ENCODE measurements at places on chromosomes 16 and 17.

GRCh38 chr16:89354325-89354724 is 136.0 kb downstream of the ANKRD11 start:
- DNase-seq = no peak

- DNase-seq = peak; percentile 95
These were observed at the start of gene NUPR1 for GRCh38 chr16:28538733-28539596. NUPR1 (minus strand) TSS chr16:28538974; CDS start chr16:28538907, 67 bp downstream.

DNA sequence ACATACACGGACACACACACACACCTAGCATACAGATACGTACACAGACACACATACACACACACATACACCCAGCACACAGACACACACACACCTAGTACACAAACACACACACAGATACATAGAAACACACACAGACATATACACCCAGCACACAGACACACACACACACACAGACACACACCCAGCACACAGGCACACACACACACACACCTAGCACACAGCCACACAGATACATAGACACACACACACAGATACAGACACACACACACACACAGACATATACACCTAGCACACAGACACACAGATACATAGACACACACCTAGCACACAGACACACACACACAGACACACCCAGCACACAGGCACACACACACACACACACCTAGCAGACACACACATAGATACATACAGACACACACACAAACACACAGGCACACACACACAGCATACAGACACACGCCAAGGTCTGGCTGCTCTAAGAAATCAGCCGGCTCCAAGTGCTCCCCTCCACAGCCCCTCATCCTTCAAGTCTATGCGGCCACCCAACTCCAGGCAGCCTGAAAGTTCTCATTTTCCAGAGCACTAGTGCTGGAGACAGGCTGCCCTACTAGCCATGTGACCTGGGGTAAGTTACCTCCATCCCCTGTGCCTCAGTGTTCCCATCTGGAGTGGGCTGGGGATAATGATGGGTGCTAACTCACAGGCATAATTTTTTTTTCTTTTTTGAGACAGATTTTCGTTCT is 13.2 kb downstream of the NR1D1 start:
- no peak for DNase-seq

DNA sequence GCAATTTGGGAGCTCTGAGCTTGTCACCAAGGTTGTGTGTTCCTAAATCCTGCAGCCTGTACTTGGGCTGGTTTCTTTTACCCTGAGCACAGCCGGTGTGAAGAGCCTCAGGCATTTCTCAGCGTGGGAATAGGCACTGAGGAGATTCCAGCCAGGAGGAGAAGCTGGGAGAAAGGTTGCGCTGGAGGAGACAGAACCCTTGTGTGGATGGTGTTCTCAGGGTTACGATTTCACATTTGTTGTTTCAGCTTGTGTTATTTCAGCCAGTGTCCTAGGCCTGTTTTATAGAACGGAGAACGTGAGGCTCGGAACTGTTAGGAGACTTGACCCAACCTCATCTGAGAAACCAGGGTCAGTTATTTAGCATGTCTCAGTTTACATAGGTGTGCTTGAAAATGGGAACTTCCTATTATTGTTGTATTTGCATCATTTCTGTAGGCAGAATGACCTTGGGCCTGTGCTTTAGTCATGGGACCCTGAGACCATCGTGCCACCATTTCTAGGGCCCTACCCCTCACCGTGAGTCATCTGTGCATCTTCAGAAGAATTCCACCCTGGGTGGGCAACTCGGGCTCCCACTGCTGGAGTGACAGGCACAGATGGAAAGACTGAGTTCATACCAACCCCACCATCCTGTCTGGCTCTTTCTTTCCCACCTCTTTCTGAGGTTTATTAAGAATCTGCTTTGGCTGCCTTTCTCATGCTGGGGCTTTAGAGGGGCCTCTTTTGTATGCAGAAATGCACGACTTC is 134.9 kb downstream of the MSI2 start:
- no peak for DNase-seq

- DNase-seq = no peak
These were observed 2.1 kb upstream of the GPRC5C start for GRCh38 chr17:74429604-74430384.

- peak; percentile 47 for DNase-seq
These were observed 646 bp upstream of the HES7 start for GRCh38 chr17:8124350-8125153.

DNA sequence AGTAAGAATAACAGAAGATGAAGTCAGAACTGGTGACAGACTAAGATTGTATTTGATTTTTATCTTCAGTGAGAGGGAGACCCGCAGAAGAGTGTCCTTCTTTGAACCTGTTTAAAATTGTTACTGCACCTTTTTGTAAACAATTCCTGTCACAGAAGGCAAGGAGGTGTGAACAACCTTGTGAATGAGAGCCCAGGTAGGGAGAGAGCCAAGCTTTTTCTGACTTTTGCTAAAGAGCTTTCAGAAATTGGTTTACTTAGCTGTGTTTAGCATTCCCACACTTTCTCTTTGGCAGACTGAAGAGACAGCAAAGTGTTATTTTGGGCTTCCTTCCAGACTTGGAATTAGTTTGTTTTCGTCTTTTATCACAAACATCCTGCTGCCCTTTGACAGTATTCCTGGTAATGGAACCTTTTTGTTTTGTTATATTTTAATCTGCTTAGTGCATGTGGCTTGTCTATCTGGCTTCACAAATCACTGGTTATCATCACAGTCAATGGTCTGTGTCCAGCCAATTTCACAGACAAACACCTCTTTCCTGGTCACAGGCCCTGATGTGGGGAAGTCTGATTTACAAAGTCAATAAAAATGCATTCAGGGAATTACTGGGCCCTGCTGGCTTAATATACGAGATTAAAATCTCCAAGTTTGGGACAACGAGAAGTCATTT is 85.7 kb upstream of the HS3ST2 start:
- no peak for DNase-seq

DNA sequence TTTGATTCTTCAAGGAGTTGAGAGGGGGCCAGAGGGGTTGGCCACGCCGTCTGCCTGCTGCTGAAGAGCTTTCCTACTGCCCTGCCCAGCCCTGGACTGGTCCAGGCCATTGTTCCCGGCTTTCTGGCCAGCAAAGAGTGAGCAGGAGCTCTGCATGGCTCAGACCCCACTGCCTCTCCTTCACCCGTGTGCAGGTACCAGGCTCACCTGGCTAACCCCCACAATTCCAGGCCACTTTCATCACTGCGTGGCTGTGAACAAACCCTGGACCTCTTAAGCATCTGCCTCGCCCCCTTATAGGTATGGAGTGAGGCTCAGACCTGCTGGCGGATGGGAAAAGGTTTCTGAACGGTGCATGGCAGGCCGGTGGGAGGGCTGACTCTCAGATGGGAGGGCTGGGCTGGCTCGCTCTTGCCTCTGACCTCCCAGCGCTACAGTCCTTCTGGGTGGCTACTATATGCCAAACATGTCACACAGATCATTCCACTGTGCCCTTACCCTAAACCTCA is 8.9 kb downstream of the ZNF319 start:
- DNase-seq = no peak

DNA sequence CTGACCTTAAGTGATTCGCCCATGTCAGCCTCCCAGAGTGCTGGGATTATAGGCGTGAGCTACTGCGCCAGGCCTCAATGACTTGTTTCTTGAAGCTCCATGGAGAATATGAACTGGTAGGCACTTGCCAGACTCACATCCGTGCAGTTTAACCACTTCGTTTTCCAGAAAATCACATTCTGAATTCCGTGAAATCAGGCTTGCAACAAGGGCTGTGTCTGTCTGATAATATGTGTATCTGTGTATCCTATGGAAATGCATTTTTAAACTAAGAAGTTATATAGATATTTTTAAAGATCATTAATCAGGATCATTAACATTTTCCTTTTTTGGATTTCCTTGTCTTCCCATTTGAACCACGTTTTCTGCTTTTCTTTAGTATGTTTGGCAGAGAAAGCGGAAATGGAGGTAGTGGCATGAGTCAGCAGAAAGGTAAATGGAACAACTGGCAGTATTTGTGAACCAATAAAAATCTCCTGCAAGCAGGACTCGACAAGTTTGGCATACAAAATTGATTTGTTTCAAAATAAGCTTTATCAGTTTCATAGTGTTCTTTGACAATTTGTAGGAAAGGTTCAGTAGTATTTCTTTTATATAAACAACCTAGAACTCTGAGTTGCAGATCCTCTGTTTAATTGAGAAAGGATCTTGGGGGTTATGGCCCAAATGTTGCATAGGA is 33.0 kb downstream of the USP10 start:
- DNase-seq = no peak

DNA sequence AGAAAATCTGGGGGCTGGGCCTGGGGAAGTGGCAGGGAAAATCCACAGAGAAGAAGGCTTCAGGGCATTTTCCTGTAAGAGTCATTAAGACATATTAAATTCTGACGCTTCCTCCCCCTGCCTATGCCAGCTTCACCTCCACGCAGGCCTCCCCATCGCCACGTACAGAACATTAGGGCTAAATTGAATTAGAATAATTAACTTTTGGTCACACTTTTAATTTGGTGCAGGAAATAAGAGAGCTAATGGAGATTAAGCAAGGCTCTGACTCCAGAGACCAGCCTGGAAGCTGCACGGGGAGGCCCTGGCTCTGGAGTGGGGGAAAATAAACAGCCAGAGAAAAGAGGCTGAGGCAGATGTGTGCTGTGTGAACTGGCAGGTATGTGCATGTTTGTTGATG is 148.0 kb downstream of the CCT6B start:
- DNase-seq = no peak

DNA sequence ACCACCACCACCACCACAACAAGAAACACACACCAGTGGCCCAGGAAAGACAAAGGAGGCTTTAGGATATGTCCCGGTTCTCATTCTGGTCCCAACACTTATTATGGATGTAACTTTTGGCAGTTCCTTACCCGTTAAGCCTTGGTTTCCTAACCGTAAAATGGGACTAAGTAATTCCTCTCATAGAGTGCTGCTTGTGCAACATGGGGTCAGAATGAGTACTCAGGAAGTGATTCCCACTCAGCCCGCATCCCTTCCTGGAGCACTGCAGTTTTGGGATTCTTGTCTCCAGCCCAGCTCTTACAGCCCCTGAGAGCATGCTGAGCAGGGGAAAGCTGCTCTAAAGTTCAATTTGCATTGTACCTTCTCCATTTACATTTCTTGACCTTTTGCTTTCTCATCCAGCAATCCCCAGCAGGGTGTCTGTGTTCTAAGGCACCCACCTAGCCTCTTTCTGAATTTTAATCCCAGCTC is 262.6 kb downstream of the PRKCA start:
- DNase-seq = peak; percentile 78

DNA sequence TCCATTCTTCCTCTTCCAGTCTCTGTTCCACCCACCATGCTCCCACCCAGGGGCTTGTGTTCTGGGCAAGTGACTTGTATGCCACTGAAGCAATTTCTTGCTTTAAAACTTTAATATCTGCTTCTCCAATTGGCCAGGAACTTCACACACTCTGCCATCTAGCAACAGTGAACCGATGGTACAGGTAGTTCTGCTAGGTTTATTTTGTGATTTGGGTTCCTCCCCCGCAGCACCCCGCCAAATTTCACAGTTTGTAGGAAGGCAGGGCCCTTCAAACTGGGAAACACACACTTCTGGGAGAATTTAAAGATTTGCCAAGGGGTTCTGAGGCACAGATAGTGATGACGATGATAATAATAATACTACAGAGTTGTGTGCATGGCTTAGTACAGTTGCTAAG is 3.3 kb downstream of the ARSG start:
- DNase-seq = no peak

DNA sequence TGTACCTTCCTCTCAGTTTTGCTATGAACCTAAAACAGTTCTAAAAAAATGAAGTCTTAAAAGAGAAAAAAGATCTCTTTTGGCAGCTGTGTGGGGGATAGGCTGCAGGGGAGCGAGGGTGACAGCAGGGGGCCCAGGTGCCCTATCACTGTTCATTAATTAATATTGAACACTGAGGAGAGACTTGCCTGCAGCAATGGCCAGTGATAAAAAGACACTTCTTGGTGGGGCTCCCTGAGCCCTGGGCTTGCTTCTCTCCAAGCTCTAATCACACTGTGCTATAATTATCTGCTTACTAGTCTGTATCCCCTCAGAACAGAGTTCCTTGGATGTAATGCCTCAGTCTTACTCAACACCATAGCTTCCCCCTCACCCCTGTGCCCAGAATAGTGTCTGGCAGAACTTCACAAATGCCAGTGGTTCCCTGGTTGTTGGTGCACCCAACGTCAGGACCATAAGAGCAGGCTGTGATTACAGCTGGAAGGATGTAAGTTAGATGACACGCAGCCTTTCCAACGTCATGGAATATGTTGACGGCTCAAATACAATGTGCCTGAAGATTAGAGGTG is 52.0 kb upstream of the IRX6 start:
- no peak for DNase-seq

- peak; percentile 58 for DNase-seq
These were observed 92.3 kb downstream of the PITPNC1 start for GRCh38 chr17:67469208-67469980.

- DNase-seq = no peak
These were observed 63.9 kb upstream of the RPH3AL start for GRCh38 chr17:416293-417206.

- peak; percentile 16 for DNase-seq
These were observed 32.1 kb upstream of the PRKCB start for GRCh38 chr16:23803591-23804123.

DNA sequence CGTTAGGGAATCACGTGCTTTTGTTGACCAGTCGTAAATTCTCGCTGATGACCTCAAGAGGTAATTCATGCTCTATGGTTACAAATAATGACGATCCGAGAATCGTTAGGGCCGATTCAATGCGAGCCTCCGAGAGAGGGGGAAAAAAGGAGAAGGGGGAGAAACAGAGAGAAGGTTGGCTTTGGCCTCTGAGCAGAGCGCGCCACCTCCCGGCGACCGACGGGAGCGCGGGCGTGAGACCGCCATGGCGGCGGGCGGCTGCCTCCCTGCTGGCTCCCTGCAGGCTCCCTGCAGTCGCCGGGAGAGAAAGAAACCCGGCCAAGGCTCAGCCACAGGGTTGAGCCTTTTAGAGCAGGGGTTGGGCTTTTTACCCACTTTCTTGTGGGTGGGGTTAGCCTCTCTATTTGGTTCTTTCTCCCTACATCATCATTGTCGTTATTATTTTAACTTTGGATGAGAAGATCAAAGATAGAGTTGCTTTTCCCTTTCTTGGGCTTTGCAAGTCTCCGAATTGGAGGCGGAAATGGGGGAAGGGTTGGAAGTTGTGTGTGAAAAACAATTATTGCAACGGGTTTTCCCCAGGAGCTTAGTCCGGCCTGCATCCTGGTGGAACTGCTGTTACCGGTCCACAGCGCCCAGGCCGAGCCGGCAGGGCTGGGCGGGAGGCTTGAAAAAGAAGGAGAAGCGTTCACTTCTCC is 410 bp upstream of the HOXB5 start:
- DNase-seq = peak; percentile 57
